ENCODE measurements at places on chromosomes 1 and 21.

DNA sequence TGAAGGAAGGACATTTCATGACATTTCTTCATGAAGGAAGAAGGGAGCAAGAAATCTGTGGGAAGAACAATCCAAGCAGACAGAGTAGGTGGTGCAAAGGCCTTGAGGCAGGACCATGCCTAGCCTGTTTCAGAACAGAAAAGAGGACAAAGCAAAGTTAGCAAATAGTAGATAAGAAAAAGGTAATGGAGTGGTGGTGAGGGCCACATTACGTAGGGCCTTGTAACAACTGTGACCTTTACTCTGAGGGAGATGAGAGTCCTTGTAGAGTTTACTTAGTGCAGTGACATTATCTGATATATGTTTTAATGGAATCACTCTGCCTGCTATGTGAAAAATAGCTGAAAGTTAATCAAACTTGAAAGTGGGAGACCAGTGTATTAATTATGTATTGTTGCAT is 6.4 kb upstream of the TSNAX start:
- no peak for DNase-seq

DNA sequence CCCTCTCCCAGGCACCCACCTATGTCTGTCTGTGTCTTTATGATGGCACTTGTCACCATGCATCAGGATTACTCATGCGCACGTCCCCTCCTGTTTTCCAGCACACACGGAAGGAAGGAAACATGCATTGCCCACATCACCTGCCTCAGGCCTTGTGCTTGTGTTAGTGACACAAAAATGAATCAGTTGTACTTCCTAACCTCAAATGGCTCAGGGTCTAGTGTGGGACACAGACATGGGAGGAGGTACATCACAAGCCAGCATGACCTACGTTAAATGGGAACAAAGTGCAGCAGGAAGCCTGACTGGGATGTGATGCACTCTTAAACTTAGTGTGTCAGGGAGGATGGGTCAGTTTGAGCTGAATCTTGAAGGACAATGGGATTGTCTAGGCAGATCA is 126.7 kb downstream of the TRABD2B start:
- no peak for DNase-seq

GRCh38 chr1:67723620-67724019 is 38.6 kb downstream of the GADD45A start:
- DNase-seq, result no peak

GRCh38 chr1:226696547-226696946 is 42.5 kb downstream of the ITPKB start:
- no peak for DNase-seq

- no peak for DNase-seq
Observed at GRCh38 chr1:93769777-93770176, 88.1 kb upstream of the BCAR3 start.

- DNase-seq, result no peak
Observed at GRCh38 chr1:10825592-10825991, 29.1 kb upstream of the CASZ1 start.

- DNase-seq, result no peak
Observed at GRCh38 chr1:222914861-222915632, 100.2 kb downstream of the DISP1 start.

GRCh38 chr1:208132287-208132882 is 111.8 kb downstream of the PLXNA2 start:
- DNase-seq, result no peak

- DNase-seq, result no peak
Observed at GRCh38 chr1:10848109-10848684, 51.8 kb upstream of the CASZ1 start.

DNA sequence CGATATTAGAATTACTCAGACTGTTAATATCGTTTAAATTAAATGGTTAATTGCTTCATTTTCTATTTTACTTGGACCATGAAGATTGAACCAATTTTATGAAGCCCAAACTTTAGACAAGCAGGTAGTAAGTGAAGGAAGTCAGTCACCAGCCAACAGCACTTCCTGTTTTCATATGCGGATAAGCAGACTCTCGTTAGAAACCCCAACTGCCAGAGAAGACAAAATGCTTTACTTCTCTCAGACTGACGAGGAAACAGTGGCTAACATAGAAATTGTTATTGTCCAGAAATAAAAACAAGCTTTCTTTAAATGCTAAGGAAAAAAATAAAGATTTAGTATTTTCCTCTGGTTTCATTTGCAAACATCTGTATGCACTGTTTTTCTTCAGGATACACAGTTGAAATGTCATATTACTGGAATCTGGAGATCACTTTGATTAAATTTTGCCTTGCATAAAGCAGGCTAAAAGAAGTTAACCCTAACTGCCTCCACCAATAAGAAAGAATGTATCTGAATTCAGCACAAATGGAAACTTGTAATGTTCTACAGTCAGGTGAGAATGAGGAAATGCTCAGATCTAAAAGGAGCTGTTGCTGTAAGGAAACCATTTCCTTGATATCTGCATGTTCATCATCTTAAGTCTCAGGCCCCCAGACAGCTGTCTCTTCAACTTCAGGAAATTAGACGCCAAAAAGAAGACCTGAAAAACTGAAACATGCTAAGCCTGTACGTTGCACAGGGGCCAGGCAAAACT is 129.8 kb upstream of the SAMSN1 start:
- DNase-seq, result no peak

DNA sequence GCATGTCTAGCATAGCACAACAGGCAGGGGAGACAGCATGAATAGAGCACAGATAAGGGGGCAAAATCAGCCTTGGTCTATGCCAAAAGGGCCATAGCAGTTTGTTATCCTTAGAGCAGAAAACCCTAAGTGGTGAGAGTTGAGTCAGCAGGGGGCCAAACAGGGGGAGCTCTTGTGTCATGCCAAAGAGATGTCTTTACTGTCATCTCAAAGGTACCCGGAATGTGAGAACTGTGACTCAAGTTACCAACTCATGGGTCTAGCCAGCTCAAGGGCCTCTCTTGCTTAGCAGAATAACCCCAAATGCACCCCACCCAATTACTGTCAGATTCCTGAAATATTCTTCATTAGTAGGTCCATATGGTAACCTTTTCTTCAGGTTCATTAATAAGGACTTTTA is 45.9 kb upstream of the NRDC start:
- DNase-seq, result no peak

DNA sequence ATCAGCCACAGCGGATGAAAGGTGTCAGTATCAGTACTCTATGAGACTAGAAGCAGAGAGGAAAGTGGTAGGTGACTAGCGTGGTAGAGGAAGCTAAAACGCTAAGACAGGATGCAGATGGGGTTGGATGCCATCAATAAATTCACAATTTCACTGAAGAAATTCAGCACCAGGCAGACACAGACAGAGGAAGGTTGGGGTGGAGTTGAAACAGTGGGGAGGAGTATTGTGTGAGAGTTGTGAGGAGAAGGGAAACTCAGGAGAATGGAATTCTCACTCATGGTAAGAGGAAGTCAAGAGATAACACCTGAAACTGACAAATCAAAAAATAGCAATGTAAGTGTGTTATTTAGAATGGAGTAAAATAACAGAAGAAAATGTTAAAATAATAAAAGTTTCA is 208.5 kb upstream of the DAB1 start:
- DNase-seq, result no peak

- no peak for DNase-seq
Observed at GRCh38 chr1:232470711-232471110, 159.2 kb downstream of the SIPA1L2 start.

- DNase-seq, result no peak
Observed at GRCh38 chr21:43827015-43827611, 37.7 kb downstream of the RRP1 start.

- no peak for DNase-seq
Observed at GRCh38 chr1:92346866-92347640, 48.2 kb downstream of the RPAP2 start.

- DNase-seq, result no peak
Observed at GRCh38 chr1:12035312-12035711, 16.0 kb downstream of the MIIP start.

- DNase-seq, result no peak
Observed at GRCh38 chr1:205301205-205301821, 20.2 kb downstream of the NUAK2 start.

DNA sequence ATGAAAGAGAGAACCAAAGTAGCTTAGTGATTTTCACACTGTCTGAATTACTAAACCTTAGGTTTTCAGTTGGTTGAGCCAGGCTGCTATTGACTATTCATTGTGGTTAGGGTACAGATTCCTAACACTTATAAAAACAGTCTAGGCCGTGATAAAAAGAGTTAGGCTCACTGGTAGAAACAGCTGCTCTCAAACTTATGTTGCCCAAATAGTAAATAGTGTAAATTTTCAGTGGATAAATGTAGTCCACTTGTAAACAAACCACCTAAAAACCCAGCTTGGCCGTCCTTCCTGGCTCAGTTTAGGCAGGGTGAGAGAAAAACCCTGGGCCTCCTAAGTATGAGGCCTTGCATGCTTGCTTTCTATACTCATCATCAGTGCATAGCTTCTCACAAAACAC is 34.9 kb downstream of the ARID1A start:
- DNase-seq, result no peak

DNA sequence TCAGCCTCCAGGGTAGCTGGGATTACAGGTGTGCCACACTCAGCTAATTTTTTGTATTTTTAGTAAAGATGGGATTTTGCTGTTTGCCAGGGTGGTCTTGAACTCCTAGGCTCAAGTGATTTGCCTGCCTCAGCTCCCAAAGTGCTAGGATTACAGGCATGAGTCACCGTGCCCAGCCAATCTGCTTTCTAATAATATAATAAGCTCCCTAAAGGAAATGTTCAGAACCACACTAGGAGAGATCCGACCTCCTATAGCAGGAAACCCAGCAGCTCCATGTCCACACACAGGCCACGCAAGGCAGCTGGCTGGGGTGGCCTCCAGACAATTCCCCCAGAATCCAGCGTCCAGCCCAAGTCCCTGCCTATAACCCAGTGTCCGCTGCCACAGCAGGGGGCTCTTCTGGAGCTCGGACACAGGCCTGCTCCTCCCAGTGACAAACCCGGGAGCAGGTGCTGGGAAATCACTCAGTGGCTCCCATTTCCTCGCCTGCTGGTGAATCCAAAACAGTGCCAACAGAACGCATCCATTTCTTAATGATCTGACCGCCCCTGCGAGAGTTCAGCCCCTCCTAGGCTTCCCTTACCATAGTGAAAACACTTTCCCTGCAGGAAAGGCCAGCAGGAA is 7.5 kb downstream of the RIPK4 start:
- DNase-seq, result no peak

GRCh38 chr1:19294638-19295037 is 6.1 kb upstream of the AKR7A3 start:
- DNase-seq, result no peak

DNA sequence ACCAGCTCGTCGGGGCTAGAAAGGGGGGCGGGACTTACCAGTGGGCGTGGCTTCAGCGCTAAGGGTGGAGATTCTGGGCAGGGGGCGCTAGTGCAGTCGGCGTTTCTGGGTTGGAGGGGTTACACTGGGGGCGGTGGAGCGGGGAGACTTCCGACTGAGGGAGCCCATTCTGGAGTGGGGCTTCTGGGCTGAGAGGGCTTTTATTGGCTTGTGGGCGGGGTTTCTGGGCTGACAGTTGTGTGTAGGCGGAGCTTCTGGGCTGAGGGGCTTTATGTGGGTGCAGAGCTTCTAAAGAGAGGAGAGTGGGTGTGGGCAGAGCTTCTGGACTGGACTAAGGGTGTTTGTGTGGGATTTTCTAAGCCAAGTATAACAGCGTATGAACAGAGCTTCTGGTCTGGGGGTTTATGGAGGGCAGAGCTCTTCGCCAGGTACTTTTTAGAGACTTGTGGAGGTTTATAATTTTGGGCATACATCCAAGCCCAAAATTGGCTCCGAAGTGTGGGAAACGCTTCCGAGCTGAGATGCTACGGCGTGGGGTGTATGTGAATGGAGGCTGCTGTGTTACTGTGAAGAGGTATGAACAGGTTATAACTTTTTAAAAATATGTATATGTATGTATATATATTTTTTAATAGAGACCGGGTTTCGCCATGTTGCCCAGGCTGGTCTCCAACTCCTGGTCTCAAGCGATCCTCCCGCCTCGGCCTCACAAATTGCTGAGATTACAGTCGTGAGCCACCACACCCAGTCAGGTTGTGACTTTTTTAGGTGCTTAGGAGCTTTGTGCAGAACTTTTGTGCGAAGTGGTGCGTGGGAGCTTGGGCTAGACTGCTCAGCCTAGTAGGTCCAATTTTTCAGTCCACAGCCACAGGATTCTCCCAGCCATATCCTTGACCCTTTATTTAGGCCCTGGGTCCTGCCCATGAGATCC is 825 bp downstream of the TMEM39B start:
- no peak for DNase-seq

DNA sequence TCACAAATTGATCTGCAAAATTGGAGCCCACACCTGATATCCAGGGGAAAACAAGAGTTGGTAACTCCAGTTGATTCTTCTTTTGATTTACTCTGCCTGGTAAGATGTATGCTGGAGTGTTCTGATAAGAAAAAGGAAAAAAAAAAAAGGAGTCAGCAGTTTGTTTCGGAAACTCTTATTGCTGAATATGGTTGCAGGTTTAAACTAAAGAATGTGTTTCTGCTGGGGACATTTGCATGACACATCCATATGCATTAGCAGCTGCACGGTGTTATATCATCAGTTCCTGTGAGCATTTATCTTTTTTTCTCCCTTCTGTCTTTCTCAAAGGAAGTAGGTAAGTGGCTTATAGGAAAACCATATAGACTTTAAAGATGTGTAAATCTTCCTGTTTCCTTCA is 418.5 kb upstream of the ESRRG start:
- no peak for DNase-seq

DNA sequence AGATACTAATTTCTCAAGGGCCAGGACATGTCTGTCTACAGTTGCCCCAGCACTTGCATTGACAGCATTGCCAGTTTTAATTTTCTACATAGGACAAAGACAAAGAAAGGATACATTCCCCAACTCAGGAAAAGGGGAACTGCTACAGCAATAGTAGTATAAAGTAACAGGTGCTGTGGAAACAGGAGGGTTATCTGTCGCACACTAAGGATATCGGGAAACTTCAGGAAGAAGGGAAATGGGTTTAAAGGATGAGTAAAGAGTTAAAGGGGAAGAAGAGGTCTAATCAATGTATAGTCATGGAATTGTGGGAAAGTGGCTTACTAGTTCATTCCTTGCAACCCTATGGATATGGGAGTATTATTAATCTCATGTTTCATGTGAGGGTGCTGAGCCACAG is 16.2 kb downstream of the SYNC start:
- DNase-seq, result no peak

- no peak for DNase-seq
Observed at GRCh38 chr1:21822349-21822748, 10.3 kb downstream of the LDLRAD2 start.

GRCh38 chr1:240090957-240091600 is 604 bp upstream of the FMN2 start:
- DNase-seq, result no peak

GRCh38 chr1:34070201-34070836 is 94.7 kb downstream of the CSMD2 start:
- no peak for DNase-seq

All from Panc1 (cell line).